Mesenteric fat pad (tissue), 1 donor: ENCODE measurements at places on chromosomes 3 and 15. TPM values are rescaled to one million over a fixed set of nuclear protein-coding genes. Genes with fewer than 3 reads are reported as not detected.

DNA sequence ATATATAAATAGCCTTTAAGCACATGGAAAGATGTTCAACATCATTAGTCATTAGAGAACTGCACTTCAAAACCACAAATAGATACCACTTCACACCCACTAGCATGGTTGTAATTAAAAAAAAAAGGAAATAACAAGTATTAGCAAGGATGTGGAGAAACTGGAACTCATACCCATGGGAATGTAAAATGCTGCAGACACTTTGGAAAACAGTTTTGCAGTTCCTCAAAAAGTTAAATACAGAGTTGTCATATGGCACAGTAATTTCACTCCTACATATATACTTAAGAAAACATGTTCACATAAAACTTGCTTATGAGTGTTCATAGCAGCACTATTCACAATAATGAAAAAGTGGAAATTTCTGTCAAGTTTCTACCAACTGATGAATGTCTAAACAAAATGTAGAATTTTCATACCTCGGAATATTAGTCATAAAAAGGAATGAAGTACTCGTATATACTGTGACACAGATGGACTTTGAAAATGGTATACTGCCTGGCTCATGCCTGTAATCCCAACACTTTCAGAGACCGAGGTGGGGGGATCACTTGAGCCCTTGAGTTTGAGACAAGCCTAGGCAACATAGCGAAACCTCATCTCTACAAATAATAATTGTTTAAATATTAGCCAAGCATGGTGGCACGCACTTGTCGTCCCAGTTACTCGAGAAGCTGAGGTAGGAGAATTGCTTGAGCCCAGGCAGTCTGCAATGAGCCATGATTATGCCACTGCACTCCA, 28.1 kb downstream of the BCL2A1 start:
- DNase-seq: no peak

GRCh38 chr3:53146319-53146891, 14.6 kb upstream of the PRKCD start:
- no peak for DNase-seq

- no peak for DNase-seq
Observed at GRCh38 chr3:12716605-12717151, 42.4 kb downstream of the TMEM40 start.

DNA sequence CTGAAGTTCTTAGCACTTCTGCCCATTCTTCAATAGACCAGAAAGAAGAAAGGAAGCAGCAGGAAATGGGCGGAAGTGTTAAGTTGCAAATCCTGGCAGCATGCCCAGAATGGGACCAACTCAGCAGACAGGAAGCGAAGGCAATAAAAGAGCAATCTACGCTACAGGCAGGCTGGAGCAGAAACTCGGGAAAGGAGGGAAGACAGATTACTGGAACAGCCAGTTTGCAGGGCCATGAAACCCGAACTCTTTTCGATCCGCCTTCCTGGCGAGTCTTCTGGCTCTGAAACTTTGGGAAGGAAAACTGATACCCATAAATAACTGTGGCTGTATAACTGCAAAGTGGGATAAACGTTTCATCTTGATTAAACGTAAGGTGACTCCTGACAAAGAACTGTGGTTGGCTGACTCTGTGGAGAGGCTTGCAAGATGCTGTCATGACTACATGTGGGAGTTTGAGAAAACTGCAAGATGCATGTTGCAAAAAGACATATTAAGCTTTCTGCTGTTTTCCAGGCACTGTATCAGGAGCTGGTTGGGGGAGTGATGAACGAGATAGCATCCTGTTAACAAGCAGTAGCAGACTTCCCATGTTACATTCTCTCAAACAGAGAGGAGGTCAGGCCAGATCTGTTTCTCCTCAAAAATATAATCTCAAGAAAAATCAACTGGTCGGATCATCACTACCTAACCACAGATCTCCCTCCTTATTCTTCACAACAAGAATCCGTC, 67.8 kb downstream of the FMN1 start:
- no peak for DNase-seq

GRCh38 chr15:75425966-75426500, 25.5 kb downstream of the SIN3A start:
- DNase-seq: no peak

DNA sequence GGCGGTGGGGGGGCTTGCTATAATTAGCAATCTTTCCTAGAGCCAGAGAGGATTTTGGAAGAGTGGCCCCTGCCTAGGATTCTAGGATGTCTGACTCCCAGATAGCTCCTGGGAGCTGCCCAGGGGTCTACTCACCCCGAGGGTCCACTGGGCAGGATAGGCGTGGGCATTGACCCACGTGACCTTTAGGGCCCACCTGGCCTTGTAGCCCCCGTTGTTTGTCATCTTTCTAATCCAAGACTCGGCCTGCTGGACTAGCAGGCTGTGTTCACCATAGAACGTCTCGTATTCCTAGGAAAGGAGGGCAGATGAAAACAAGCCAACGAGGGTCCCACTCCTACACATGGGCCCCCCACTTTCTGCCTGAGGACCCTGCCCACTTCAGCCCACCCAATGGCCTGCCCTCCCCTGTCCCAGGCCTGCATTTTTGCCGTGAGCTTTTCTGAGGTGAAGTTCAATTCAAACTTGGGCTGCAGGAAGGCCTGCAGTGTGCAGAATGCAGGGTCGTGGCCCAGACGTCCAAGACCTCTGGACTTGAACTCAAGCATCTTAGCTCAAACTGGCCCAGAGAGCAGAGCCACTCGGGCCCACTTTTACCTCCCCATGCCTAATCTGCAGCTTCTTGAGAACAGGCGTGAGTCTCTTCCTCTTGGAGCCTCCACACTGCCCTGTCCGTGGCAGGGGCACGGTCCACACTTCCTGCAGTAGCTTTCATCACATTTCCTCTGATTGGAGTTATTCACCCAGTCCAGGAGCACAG, 41.5 kb downstream of the MUC4 start:
- DNase-seq: peak; percentile 82

GRCh38 chr3:134659391-134660045, 8.7 kb upstream of the KY start:
- DNase-seq: peak; percentile 45

DNA sequence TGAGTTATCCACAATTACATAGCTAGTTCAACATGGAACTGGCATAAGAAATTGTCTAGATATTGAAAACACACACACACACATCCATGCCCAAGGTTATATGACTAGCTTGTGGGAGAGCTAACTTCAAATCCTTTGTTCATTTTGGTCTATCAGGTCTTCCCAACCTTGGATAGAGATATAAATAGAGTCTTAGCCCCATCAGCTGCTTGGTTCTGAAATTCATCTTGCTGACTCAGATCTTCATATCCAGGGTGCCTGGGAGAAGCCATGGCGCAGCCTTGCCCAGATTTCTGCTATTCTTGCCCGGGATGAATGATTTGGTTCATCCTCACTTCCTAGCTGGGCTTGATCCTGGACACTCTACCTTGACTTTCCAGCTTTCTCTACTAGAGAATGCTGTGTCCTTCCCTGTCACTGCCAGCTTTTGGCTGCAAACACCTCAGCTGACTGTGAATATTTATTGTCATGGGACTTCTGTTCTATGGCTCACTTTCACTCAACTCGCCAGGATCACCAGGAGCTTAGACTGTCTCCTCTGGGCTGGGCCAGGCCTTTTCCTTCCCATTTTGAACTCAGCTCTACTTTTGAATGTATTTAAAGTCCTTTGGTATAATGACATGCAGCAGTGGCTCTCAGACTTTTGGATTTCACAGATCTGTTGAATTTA, 324.4 kb downstream of the AGBL1 start:
- no peak for DNase-seq

DNA sequence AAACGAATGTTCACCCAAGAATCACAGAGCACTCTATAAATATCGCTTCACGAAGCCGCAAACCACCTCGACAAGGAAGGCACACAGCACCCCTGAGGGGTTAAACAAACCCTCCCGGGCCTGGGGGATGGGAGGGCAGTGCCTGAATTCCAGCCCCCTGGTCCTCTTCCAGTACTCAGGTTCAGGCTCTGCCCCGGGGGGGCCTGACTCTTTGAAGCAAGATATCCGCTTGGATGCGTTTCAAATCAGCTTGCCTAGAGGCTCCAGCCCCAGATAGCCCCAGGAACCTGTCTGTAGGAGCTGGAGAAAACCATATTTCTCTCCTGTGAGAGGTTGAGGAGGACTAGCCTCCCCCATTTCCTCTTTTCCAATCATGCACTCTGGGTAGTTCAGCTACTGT, 194.7 kb downstream of the WNT5A start:
- no peak for DNase-seq

DNA sequence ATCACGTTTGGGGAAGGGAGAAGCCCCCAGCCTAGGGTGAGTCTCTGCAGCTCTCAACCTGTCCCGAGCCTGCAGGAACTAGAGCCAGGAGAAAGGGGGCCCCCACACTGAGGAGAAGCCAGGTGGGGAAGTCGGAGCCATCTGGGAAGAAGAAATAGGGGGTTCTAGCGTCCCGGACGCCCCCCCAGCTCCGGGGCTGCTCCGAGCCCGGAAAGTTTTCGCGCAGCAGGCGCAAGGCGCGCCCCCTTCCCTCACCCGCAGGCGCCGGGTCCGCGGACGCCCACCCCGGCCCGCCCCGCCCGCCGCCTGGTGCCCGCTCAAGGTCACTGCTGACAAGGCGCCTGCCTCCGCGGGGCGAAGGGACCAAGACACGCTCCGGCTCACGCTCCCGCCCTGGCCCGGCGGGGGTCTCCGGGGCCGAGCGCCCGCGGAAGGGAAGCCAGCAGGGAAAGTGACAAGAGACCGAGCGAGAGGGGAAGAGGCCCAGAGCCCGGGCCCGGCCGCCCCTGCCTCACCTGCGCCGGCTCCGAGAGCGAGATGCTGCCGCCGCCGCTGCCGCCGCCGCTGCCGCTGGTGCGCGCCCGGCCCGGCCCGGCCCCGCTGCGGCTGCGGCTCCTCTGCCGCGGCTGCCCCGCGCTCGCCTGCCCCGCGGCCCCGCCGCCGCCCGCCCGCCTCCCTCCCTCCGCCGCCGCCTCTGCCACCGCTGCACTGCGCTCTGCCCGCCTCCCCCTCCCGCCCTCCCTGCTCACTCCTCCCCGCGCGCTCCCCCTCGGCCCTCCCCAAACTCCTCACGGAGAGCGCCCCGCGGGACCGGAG, 108.4 kb upstream of the SLC6A11 start:
- no peak for DNase-seq

- DNase-seq: no peak
Observed at GRCh38 chr3:172283841-172284357, 164.4 kb downstream of the GHSR start.

DNA sequence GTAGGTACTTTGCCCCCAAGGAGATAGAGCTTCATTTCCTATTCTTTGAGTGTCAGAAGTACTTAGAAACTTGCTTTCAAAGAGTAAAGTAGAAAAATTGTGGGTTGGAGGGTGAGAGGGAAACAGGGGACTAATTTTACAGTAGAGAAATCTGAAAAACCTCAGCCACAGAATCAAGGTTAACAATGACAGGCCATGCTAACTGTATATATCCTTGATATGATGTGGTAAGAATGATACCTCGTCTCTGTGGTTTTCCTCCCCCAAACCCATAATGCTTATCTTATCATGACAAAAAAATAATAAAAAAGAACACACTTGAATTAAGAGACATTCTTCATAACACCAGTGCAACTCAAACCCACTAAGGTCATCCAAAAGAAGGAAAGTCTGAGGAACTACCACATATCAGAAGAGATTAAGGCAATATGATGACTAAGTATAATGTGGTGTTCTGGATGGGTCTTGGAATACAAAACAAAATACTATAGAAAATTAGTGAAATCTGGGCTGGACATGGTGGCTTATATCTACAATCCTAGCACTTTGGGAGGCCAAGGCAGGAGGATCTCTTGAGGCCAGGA, 360.4 kb downstream of the ULK4 start:
- DNase-seq: no peak

DNA sequence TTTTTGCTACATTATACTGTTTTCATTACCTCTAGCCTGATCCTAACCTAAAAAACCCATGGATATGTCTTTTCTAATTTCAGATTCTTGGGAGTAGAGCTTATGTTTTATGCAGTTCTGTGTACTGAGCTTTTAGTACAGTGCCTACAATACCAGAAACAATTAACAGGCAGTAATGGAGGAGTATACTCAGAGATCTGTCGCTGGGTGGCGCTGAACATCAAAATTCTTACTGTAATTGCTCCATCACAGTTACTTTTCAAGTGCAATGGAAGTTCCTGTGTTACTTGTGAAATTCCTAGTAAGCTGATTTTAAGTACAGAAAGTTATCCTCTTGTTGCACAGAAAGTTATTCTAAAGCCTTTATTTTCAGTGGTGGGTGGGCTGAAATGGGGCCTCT, 66.9 kb downstream of the RNF13 start:
- no peak for DNase-seq

DNA sequence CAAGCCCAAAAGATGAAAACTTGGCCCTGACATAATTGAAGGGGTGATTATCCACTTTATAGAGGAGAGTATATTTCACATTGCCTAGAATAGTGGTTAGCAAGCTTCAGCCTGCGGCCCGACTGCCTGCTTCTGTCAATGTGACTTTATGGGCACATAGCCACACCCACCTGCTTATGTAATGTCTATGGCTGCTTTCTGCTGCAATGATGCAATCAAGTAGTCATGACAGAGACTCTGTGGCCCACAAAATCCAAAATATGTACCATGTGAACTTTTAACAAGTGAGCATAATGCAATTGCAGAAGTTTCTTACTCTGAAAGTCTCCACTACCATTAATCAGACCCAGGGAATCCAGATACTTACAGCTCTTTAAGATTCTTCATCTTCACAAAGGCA, 103.1 kb downstream of the LRIG1 start:
- peak; percentile 51 for DNase-seq

- DNase-seq: no peak
Observed at GRCh38 chr15:67444100-67444499, 76.8 kb upstream of the C15orf61 start.

GRCh38 chr3:115286529-115287197, 139.6 kb upstream of the ZBTB20 start:
- no peak for DNase-seq

- no peak for DNase-seq
Observed at GRCh38 chr3:60812502-60812901, 438.8 kb downstream of the FHIT start.

- DNase-seq: peak; percentile 55
Observed at GRCh38 chr15:78368651-78369050, 28.5 kb downstream of the CRABP1 start.

- no peak for DNase-seq
Observed at GRCh38 chr3:44981220-44981619, 5.2 kb downstream of the EXOSC7 start.

- DNase-seq: no peak
Observed at GRCh38 chr15:68205558-68205944, 419 bp upstream of the CALML4 start.

MST1R gene
- 1.8 TPM for total RNA-seq

TUSC7 gene
- total RNA-seq: not detected

WDR49 gene
- total RNA-seq: 0.64 TPM

SNTN gene
- not detected for total RNA-seq

KBTBD13 gene
- not detected for total RNA-seq

AMIGO3 gene
- total RNA-seq: not detected

GUCA1C gene
- total RNA-seq: not detected

TMEM202 gene
- total RNA-seq: not detected

HTR3E gene
- total RNA-seq: not detected

ADGRG7 gene
- total RNA-seq: not detected

PLSCR2 gene
- total RNA-seq: not detected

SLC51B gene
- not detected for total RNA-seq

PCOLCE2 gene
- total RNA-seq: 255 TPM
